NCI-H187 (cell line): ENCODE measurements at places on chromosomes 5 and 9.

DNA sequence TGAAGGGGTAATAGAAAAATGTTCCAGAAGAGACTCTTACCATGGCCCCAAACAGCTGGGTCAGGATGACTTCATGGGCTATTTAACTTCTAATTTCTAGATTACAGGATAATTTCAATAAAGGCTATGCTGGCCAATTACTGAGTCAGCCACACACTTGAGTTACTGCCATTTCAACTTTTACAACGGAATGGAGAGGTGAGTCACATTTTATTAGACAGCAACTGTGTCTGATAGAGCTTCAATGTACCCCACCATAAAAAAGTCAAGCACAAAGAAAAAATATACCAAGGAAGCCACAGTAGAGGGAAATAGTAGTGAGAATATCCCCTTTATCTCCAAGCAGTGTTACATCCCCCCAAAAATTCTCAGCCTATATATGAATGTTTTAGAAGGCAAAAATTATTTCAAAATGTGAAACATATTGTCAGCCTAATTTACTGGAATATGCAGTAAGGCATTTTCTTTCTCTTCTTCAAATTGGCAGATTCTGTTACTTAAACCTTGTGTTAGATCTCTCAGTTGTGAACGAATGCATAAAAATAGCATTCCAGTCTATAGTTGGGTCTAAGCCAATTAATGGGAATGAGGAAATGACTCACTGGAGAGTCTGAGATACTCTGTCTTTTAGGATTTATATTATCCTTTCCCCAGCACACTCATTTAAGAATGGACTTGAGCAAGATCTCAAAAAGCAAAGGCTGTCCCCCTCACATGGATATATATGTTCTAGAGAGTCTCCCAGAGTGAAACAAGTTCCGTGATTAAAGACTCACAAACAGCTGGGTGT is 47.1 kb upstream of the RAI14 start:
- no peak for DNase-seq

- no peak for DNase-seq
Measured at GRCh38 chr5:38968665-38969064, 105.5 kb downstream of the RICTOR start.

DNA sequence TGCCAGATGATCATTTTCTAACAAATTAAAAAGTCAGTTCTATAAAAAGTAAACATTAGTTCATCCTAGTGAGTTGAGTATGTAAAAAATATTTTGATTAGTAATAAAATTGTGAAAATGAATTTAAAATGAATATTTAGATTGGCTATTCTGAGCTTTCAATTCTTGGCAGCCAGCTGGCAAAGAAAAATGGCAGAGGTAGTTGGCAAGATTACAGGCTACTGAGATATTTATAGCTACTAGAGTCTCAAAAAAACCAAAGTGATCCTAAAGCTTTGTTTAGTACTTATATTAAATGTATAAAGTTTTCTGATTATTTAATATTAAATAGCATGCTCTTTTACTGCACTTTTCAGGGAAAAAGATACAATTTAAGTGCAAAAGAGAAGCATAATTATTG is 25.0 kb downstream of the SGTB start:
- DNase-seq = no peak

- no peak for DNase-seq
Measured at GRCh38 chr5:52945040-52945439, 44.1 kb upstream of the ITGA2 start.

DNA sequence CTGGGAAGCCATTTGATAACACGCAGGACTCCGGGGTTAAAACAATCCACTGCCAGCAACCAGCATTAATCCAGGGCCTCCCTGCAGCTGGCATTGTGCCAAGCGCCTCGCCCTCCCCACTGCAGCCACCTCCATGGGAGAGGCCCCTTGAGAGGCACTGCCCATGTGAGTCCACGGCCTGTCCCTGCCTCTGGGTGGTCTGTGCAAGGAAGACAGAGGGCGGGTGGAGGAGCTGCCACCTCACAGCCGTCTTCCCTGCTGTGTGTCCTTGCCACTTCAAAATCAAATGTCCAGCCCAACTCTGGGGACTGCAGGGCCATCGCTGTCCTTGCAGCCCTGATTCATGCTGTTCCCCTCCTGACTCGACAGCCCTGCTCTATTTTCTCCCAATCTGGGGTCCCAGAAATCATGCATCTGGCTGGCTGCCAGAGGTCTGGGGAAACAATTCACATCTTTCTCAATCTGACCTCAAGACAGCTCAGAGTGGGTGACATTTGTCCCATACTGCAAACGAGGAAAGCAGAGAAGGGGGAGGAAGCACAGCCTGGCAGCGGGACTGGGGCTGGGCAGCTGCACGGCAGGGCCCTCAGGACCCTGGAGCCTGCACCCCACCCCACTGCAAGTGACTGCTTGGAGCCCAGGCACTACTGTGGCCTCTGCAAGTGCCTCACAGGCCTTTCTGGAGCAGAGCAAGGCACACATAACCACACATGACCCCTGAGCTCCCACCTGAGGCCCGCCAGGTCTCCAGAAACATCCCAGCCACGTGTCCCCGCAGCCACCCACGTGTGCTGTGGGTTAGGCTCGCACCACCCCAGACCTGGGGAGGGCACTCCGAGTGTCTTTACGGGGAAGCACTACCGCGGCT is 15.7 kb downstream of the BRD3OS start:
- DNase-seq = no peak

DNA sequence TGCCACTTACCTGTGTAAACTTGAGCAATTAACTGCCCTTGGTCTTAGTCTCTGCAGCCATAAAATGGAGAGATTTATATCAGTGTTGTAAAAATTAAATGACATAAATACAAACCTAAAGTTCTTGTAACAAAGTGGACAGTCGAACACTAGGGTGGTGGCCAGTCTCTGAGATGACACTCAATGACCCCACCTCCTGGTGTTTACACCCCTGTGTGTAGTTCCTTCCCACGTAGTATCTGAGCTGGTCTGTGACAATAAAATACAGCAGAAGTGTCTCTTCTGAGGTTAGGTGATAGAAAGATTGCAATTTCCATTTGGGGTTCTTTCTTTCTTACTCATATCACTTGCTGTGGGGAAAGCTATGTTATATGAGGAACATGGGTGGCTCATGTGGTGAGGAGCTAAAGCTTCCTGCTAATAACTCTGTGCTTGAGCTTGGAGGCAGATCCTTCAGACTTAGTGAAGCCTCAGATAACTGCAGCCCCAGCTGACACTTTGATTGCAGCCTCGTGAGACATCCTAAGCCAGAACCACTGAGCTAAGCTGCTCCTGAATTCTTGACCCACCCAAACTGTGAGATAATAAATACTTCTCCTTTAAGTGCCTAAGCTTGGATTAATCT is 173.4 kb upstream of the CHD1 start:
- no peak for DNase-seq

- DNase-seq = no peak
Measured at GRCh38 chr5:44646016-44646415, 162.7 kb upstream of the MRPS30 start.

- no peak for DNase-seq
Measured at GRCh38 chr5:111635151-111635902, 121.7 kb downstream of the NREP start.
